ENCODE measurements at places on chromosomes 11 and 22.

DNA sequence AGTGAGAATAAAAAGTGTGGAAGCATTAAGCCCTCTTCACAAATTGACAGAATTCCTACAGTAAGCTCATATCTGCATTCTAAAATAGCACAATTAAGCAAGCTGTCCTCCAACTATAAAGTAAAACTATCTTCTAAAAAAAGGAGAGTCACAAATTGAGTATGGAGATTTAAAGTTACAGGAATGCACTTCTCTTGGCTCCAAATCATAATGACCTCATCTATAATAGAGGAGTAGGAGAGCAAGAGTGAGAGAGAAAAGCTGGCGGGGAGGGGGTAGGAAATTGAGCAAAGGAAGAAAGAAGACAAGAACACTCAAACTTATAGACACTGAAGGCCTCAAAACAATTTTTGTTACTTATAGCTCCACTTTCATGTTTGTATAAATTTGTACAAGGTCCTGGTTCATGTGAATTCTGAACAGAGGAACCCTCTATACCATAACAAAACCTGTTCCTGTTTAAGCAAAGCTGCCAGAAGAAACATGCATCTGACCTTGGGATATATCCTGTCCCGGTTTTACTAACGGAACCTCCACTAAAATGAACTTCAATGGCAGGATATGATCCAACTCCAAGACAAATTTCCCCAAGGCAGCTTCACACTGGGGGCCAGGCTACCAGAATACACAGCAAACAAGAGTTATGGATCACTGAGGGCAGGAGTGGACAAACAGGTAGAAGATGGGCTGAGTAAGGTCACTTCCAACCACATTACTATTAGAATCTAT is 37.2 kb downstream of the SLC35F2 start:
- no peak for DNase-seq

DNA sequence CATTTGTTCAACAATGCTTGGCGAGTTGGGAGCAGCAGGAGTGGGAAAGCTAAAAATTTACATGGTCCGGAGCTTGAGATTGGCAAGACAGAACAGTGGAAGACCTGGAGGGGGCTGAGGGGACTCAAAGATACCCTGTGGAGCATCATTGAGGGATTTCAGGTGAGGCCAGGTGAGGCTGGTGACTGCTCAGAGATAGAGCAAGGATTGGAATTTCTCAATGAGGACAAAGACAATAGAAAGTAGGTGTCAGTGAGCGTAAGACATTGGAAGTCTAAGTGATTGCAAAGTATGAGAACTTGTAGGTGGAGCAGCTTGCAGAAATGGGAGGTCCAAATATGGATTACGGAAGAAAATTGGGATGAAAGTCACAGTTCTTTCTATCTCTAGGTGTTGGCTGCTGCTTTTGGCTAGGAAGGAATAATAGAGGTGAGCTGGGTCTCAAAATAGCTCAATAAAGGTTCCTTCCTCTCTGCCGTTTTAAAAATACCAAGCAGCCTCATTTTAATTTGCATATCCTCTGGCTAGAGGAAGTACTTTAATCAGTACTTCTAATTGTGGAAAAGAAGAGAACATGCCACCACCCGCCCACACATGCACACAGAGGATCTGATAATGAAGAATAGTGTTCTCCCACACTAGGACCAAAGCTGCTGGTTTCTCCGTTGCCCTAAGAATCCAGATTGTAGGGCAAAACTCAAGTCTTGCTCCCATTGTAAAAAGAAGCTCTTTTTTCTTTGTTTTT is 41.8 kb upstream of the SORL1-AS1 start:
- no peak for DNase-seq

DNA sequence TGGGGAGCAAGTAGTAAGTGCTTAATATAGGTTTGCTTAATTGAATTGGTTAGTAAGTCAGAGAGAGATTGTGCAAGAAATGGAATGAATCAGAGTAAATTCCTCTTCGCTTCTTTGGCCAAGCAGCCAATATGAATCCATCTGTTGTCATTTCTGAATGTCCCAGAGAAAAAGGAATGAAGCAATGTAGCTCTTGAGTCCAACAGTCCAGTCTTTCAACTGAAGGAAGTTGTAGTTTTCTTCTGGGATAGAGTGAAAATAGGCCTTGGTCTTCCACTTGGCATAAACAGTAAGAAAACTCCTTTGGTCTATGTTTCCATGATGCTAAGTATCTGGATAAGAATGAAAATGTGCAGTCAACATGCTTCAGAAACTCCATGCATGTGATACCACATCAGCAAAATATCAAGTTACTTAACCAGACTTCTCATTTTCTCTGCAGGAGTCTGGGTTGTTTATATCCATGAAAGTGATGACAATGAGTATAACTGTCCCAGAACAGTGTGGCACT is 1.8 kb upstream of the FIBIN start:
- DNase-seq: peak; percentile 51

GRCh38 chr11:12141283-12141682 is 30.9 kb downstream of the MICAL2 start:
- DNase-seq: no peak

Data from H4 (cell line).